Stimulated activated CD8-positive, alpha-beta memory T cell treated with anti-CD3 and anti-CD28 coated beads, Interleukin-4, amount 100 ng/mL, for 48 hours (primary cell): ENCODE measurements at places on chromosomes 16 and 17.

GRCh38 chr17:12047681-12048376 is 27.2 kb downstream of the MAP2K4 start:
- DNase-seq: no peak

DNA sequence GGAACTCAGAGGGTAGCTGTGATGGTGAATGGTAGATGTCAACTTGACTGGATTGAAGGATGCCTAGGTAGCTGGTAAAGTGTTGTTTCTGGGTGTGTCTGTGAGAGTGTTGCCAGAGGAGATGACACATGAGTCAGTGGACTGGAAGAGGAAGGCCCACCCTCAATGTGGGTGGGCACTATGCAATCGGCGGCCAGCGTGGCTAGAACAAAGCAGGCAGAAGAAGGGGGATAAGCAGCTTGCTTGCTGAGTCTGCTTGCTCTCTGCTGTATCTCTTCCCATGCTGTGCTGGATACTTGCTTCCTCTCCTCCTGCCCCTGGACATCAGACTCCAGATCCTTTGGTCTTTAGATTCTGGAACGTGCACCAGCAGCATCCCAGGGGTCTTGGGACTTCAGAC is 128.1 kb downstream of the AIPL1 start:
- DNase-seq: no peak

DNA sequence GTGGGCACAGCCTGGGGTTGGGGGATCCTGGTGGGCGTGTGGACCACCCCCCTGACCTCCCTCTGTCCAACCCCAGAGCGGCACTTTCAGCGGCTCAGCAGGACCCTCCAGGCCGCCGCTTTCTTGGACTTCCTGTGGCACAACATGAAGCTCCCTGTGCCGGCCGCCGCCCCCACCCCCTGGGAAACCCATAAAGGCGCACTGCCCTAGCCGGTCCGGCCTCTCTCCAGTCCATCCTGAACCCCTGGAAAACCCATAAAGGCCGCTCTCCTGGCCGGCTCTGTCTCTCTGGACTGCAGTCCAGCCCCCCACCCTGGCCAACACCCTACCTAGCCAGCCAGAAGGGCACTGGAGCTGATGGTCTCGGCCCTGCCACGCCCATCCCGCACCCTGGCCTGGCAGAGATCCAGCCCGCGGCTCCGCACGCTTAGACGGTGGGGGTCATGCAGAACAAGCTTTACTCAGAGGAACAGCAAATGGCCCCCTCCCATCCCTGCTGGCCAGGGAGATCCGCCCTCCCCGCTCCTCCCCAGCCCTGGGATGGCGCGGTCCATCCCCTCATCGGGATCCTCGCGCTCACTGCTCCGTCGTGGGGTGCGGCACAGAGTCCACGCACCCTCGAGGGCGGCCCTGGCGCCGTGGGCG is 2.7 kb downstream of the NOXO1 start:
- no peak for DNase-seq

DNA sequence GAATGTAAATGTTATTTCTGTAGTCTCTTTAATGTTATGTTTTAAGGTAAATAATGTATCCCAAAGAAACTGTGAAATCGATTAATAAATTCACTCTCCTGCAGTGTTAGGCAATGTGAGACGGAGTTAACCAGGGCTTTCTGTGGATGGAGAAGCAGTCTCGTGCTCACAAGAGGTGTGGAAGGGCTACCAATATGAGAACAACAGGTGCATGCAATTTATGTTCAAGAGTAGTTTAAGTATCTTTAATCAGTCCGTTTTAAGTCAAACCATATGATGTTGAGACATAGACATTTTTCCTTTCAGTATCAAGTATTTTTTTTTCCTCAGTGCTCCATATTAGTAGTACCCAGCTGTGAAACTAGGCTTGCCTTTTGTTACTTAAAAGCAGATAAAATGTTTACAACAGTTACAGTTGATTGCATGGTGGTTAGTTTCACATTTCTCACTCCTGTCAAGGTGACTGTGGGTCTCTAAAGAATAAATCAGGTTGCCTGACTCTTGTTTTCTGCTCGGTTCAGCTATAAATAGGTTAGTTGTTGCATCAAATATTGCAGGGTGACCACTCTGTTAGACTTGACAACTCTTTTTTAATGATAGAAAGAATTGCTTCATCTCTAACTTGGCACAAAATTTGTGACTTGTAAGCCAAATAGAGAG is 54.4 kb downstream of the COX10 start:
- DNase-seq: no peak

GRCh38 chr16:60458255-60458654 is 1578.0 kb downstream of the CDH8 start:
- DNase-seq: no peak

- DNase-seq: no peak
These were observed 85.7 kb downstream of the NOG start for GRCh38 chr17:56679115-56679776.

- DNase-seq: no peak
These were observed 5.4 kb downstream of the VMP1 start for GRCh38 chr17:59712862-59713261.

- DNase-seq: no peak
These were observed at the start of gene ARHGAP27 for GRCh38 chr17:45432405-45433158. TSS of gene ARHGAP27 (minus strand) at chr17:45432870. CDS start at chr17:45430279, 2,591 bp downstream.
